Mammary microvascular endothelial cell (primary cell): ENCODE measurements at places on chromosomes 3 and 15. TPM values are rescaled to one million over a fixed set of nuclear protein-coding genes. Genes with fewer than 3 reads are reported as not detected.

ITGB5 gene
- 190 and 217 TPM in 2 replicates for total RNA-seq

SCAANT1 gene
- not detected in 2 replicates for total RNA-seq

CDHR4 gene
- total RNA-seq: not detected in 2 replicates

MINAR1 gene
- total RNA-seq: 0.07 and 0.10 TPM in 2 replicates

THRB gene
- total RNA-seq: under 0.01 and 0.39 TPM in 2 replicates

SCN5A gene
- 5.5 and 8.4 TPM in 2 replicates for total RNA-seq

WNT7A gene
- not detected in 2 replicates for total RNA-seq

RCN2 gene
- total RNA-seq: 64.1 and 70.9 TPM in 2 replicates

ERICH6 gene
- not detected in 2 replicates for total RNA-seq

SAXO2 gene
- total RNA-seq: 1.1 and 2.7 TPM in 2 replicates

CCNDBP1 gene
- total RNA-seq: 55.0 and 59.1 TPM in 2 replicates

SLC28A1 gene
- not detected in 2 replicates for total RNA-seq

OR4F15 gene
- total RNA-seq: not detected in 2 replicates

GHSR gene
- not detected in 2 replicates for total RNA-seq

FGD5 gene
- 49.4 and 50.4 TPM in 2 replicates for total RNA-seq

WDR93 gene
- total RNA-seq: not detected in 2 replicates

CRELD1 gene
- 25.1 and 29.6 TPM in 2 replicates for total RNA-seq

HGD gene
- 0.13 and 0.20 TPM in 2 replicates for total RNA-seq

APBA2 gene
- total RNA-seq: 28.7 and 29.7 TPM in 2 replicates

COL6A5 gene
- not detected in 2 replicates for total RNA-seq

LIPH gene
- not detected in 2 replicates for total RNA-seq

SMCO1 gene
- not detected in 2 replicates for total RNA-seq

ALDH1A2 gene
- total RNA-seq: 2.3 and 9.2 TPM in 2 replicates

GOLGA6A gene
- not detected in 2 replicates for total RNA-seq
